Panc1 (cell line): ENCODE measurements at places on chromosomes 3 and 15. TPM values are rescaled to one million over a fixed set of nuclear protein-coding genes. Genes with fewer than 3 reads are reported as not detected.

The CORO2B gene
- total RNA-seq, result 0.36 TPM

The CHCHD6 gene
- total RNA-seq, result 31.5 TPM

The SMCO1 gene
- total RNA-seq, result not detected

The GPR160 gene
- 0.18 TPM for total RNA-seq

The LXN gene
- total RNA-seq, result 301 TPM

The AGBL1 gene
- total RNA-seq, result not detected

The STAB1 gene
- total RNA-seq, result 0.39 TPM

The PLCD1 gene
- 1.8 TPM for total RNA-seq

The SLC22A14 gene
- 0.13 TPM for total RNA-seq

The NOX5 gene
- 0.26 TPM for total RNA-seq

The IQCF6 gene
- total RNA-seq, result not detected

The TMC3 gene
- not detected for total RNA-seq

The LMAN1L gene
- not detected for total RNA-seq

DNA sequence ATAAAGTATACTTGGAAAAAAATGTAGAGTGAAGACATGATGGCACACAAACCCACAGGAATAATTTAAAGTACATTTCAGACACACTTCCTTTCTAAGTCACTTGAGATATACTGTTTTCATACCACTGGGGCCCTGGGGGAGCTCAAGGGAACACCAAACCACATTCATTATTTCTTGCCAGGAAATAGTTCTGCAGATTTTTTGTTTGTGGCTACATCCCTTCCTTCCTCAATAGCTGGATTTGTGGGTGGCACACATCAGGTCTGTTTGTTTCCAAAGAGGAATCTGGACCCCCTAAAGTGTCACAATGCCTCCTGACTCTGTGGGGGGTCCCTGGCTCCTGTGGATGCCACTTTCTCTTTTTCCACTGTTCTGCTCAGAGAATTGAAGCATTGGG, 153.5 kb upstream of the COL8A1 start:
- no peak for DNase-seq

DNA sequence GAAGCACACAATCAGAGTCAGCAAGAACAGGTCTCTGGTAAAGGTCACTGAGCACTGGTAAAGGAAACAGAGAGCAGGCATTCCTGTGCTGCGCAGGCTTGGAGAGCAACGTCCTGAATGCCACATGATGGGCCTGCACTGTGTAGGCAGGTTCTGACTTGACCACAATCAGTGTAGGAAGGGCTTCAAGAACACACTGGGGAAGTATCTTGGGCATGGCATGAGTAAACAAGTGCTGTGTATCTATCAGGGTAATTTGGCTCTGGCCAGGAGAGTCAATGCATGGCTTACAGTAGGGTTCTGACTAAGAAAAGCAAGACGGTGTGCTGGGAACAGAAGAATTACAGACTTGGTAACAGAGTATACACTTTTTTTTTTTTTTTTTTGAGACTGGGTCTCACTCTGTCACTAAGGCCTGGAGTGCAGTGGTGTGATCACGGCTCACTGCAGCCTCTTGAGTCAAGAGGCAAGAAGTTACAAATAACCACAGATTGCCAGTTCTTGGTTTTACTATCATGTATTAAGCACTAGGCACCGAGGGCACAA, 30.6 kb downstream of the TBC1D2B start:
- DNase-seq, result no peak

- DNase-seq, result no peak
Observed at GRCh38 chr3:16113704-16114103, 60.8 kb upstream of the GALNT15 start.

DNA sequence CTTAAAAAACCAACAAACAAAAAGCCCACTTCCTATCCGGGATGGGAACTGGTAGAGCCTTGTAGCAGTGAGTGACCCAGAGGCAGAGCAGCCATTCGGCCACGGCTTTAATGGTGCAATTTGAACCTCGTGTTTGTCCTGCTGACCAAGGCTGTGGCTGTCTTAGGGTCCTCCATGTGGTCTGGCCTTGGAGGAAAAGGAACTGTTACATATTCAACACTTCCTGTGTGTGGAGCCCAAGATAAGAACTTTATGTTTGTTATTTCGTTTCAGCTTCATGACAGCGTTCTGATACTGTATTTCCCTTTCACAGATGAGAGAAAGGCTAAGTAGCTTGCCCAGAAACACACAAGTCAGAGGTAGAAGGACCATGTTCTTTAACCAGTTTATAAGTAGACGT, 269.8 kb downstream of the SV2B start:
- no peak for DNase-seq

DNA sequence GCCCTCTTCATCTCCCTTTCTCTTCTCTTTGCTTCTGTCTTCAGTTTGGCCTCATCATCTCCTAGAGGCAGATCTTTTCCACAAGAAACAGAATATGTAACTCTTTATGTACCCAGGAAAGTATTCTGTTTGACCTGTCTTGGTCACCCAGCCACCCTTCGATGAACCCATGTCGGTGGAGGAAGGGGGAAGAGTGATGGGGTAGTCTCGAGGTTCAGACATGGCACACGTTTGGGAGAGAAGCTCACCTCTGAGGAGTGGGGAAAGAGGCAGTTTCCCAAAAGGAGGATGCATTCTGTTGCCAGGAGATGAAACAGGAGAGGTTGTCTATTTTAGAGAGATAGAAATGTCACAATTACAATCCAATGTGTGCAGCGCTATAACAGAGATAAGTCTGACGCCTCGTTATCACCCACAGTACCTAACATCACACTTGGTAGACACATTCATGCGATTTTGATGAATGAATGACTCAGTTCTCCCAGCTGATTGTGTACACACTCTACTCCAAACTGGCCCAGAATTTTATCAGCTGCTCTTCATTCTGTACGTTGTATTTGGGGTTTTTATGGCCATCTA, 722 bp upstream of the CCDC50 start:
- no peak for DNase-seq

GRCh38 chr3:69867941-69868505, 128.8 kb downstream of the MITF start:
- no peak for DNase-seq

- DNase-seq, result no peak
Observed at GRCh38 chr3:159948429-159949144, 40.0 kb upstream of the IL12A start.

DNA sequence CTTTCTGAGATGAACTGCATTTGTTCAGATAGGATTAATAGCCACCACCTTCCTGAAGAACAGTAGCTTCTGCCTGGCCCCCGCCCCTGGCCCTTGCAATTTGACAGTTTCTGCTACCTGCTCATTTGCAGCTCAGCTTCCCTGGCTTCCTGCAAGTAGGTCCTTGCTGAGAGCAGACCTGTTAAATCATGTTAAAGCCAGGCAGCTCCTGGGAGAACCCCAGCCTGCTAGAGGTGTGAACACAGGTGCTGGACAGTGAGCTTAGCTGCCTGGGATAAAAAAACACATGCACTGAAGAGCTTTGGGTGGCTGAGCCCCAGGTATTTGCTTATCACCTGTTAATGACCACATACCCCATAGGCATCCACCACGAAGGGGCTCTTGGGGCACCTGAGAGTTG, 143.4 kb downstream of the PTPRG start:
- DNase-seq, result no peak

DNA sequence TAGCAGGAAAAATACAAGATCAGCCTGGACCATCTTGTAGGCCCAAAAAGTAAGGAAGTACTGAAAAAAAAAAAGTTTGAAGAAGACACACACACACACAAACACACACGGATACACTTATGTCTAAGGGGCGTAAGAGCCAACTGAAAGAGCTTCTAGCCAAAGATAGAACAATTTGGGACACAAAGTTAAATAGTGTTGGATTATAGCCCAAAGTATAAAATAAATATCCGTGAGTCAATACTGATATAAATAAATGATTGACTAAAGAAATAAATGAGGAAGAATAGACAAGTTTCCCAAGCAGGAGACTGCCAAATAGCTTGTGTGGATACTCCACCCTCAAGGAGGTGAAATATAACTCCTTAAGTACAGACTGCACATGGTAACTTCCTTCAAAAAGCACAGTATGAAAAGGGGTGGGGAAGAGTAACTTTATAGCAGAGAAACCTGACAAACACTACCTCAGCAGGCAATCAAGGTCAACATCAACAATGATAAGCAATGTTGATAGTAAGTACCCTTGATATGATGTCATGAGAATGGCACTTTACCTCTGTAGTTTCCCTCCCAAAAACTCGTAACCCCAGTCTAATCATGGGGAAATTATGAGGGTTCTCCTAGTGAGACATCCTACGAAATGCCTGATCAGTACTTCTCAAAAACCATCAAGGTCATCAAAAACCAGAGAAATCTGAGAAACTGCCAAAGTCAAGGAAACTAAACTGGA, 187.3 kb upstream of the ATP11B start:
- no peak for DNase-seq

- no peak for DNase-seq
Observed at GRCh38 chr15:52112203-52112750, 298 bp downstream of the BCL2L10 start.

DNA sequence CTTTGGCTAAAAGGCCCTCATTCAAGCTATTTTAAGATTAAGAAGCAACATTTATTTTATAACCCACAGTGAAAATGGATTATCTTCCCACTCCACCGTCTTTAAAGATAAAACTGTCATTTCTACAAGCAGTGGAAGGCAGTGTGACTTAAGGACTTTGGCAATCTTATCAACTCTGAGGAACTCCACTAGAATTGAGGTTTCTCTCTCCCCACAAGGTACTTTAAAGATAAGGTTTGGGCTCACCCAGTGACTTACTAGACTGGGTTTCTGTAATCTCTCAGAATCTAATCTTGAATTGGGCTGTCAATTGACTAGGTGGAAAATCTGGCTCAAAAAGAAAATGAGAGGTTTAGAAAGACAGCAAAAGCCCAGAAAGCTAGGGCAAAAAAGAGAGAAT, 21.7 kb downstream of the ZNF385D start:
- no peak for DNase-seq

DNA sequence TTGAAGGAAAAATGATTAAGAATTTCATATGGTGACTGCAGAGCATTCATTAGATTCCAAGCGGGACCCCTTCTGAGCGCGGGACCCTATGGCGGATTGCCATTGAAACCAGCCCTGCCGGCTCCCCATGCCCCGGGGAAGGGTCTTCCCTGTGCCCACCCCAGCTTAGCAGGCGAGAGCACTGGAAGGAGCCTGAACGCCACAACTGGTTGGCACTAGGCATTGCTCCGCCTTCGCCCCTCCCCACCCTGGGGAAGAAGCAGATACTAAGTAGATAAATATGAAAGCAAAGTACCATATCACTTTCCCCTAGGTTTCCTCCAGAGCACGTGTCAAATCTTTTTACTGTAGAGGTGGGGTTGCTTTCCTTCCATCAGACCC, 70.7 kb downstream of the CYP19A1 start:
- DNase-seq, result no peak

DNA sequence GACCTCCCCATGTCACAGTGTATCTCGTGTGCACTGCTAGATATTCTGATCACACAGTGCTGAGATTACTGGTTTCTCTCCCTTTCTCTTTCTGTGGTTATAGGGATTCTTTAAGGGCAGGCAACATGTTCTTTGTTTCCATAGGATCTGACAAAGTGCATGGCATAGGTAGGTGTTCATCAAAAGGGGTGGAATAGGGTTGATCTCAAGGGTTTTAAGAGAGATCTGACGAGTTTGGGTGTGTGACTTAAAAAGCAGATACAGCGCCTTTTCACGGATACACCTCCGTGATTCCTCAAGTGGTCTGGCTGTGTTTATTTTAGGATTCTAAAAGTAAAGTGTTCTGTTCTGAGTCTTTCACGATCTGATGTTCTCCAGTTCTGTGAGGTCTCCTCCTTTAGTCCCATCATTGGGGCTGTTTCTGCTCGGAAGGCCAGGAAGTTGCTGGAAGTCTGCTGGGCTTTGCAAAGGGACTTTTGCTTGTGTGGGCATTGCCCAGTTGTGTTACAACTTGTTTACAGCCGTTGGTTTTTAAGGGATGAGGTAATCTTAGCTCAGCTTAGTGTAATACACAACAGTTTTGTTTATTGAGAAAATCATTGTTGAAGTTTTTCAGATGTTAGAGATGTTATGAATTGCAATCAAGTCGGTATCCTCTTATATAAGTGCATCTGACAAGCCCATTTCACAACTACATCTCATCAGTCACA, 34.8 kb downstream of the IGF1R start:
- DNase-seq, result no peak

GRCh38 chr15:32750979-32751378, 33.2 kb downstream of the GREM1 start:
- DNase-seq, result no peak

DNA sequence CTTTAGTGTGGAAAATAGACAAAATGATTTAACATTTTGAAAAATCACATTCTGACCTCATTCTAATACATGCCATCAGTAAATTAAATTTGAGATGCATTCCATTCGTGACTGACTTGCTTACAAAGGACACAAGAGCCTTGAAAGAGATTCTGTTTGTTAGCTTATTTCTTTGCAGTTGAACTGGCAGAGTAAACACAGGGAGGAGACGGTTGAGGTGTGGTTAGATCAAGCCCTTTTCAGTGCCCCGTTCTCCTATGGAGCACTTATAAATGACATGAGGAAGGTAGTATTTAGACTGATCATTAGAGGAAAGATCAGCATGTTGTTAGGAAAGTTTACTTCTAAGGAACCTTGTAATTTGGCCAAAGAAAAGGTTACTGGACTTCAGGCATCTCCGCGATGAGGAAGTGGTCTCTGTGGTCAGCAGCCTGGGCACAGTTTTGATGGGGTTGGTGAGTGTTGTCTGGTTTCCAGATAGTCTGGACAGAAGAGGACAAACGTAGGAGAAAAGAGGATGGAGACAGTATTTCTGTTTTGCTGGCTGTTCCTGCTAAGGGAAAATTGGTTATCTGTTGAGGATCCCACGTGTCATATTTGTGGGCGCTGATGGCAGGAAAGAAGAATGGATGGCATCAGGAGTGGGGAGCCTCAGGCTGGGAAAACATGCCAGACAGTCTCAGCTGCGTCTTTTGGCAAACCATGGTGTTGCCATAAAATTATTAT, 328.9 kb upstream of the TBL1XR1 start:
- no peak for DNase-seq

GRCh38 chr3:136778865-136779264, 26.7 kb upstream of the STAG1 start:
- no peak for DNase-seq

- DNase-seq, result no peak
Observed at GRCh38 chr3:12483872-12484197, 445 bp upstream of the TSEN2 start.

GRCh38 chr3:88003115-88003755, 55.6 kb downstream of the CGGBP1 start:
- no peak for DNase-seq

DNA sequence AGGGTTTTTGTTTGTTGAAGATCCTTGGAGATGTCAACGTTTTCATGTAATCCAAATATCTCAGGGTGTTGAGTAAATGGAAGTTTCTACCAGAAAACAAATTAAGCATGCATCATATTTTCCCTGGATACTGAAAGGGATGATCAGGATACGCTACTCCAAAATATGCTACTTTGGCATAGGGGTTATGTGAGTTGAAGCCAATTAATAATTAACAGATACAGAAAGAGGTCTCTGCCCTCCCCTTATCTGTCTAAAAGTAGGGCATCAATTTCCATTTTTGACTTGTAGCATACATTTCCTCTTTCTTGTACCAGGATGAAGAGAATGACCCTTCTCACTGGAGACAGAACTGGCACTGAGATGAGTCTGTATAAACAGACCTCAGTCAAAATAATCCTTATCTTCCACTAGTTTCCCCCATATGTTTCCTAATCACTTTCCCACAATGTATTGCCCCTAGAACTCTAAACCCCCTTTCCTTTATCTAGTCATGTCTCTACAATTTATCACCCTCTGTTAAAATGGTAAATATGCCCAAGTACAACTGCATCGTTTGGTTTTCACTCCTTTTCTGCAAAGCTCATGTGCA, 17.4 kb upstream of the ASB14 start:
- DNase-seq, result no peak

- no peak for DNase-seq
Observed at GRCh38 chr15:65752151-65752700, 39.9 kb downstream of the DENND4A start.

GRCh38 chr15:53074221-53074620, 284.1 kb upstream of the ONECUT1 start:
- DNase-seq, result no peak
